Smooth muscle cell of bladder (primary cell): ENCODE measurements at places on chromosomes 5 and 9. TPM values are rescaled to one million over a fixed set of nuclear protein-coding genes. Genes with fewer than 3 reads are reported as not detected.

The GKAP1 gene
- 1.2 and 1.3 TPM in 2 replicates for total RNA-seq

The IL5 gene
- not detected in 2 replicates for total RNA-seq

The ADAMTS13 gene
- 1.00 and 2.2 TPM in 2 replicates for total RNA-seq

The IL3 gene
- not detected in 2 replicates for total RNA-seq

The IGFBPL1 gene
- under 0.01 TPM in 1 of 2 replicates, not detected in the other for total RNA-seq

The SLC25A2 gene
- total RNA-seq, result 0.14 and 0.18 TPM in 2 replicates

The TRIM7 gene
- 1.2 and 2.8 TPM in 2 replicates for total RNA-seq

The PTGES gene
- total RNA-seq, result 92.9 and 108 TPM in 2 replicates

The EIF4E1B gene
- total RNA-seq, result not detected in 2 replicates

The UNC5A gene
- total RNA-seq, result under 0.01 TPM in 1 of 2 replicates, not detected in the other

The PCDHGA2 gene
- total RNA-seq, result 2.7 and 2.8 TPM in 2 replicates
